ENCODE measurements at places on chromosomes 5 and 9. TPM values are rescaled to one million over a fixed set of nuclear protein-coding genes. Genes with fewer than 3 reads are reported as not detected.

IL33 gene
- 3.7 TPM for polyA plus RNA-seq

SH3GL2 gene
- polyA plus RNA-seq = 20.0 TPM

NR4A3 gene
- polyA plus RNA-seq = 0.34 TPM

PRR7 gene
- 1.6 TPM for polyA plus RNA-seq

PCDHGB2 gene
- polyA plus RNA-seq = not detected

NKD2 gene
- polyA plus RNA-seq = 7.9 TPM

PSAT1 gene
- polyA plus RNA-seq = 141 TPM

TXNDC8 gene
- not detected for polyA plus RNA-seq

MARCOL gene
- polyA plus RNA-seq = not detected

MPDZ gene
- polyA plus RNA-seq = 18.5 TPM

BSPRY gene
- polyA plus RNA-seq = 18.0 TPM

PLPP7 gene
- polyA plus RNA-seq = 5.5 TPM

PTPDC1 gene
- 2.8 TPM for polyA plus RNA-seq

SNX2 gene
- 75.8 TPM for polyA plus RNA-seq

CAMK2A gene
- polyA plus RNA-seq = 0.90 TPM

ATG12 gene
- 26.3 TPM for polyA plus RNA-seq

SURF2 gene
- polyA plus RNA-seq = 61.2 TPM

FUT7 gene
- polyA plus RNA-seq = not detected

SETX gene
- polyA plus RNA-seq = 16.1 TPM

ITK gene
- polyA plus RNA-seq = 0.11 TPM

PRRX2 gene
- polyA plus RNA-seq = 2.3 TPM

PDE8B gene
- polyA plus RNA-seq = 3.7 TPM

NMUR2 gene
- polyA plus RNA-seq = 0.30 TPM

C6 gene
- polyA plus RNA-seq = 5.2 TPM

CCDC180 gene
- 3.8 TPM for polyA plus RNA-seq

PANK3 gene
- polyA plus RNA-seq = 7.7 TPM

HBEGF gene
- 6.0 TPM for polyA plus RNA-seq

PTGDS gene
- 709 TPM for polyA plus RNA-seq

POU5F2 gene
- not detected for polyA plus RNA-seq

UBAC1 gene
- polyA plus RNA-seq = 52.6 TPM

TAS2R1 gene
- not detected for polyA plus RNA-seq

SAXO1 gene
- polyA plus RNA-seq = not detected

CORO2A gene
- polyA plus RNA-seq = 0.90 TPM

PAEP gene
- polyA plus RNA-seq = not detected

NMRK1 gene
- polyA plus RNA-seq = 67.8 TPM

ARID3C gene
- not detected for polyA plus RNA-seq

SHISAL2B gene
- polyA plus RNA-seq = not detected

DNM1 gene
- 7.3 TPM for polyA plus RNA-seq

SLCO6A1 gene
- not detected for polyA plus RNA-seq

NXNL2 gene
- 4.9 TPM for polyA plus RNA-seq

ARSI gene
- polyA plus RNA-seq = 1.1 TPM

AGXT2 gene
- polyA plus RNA-seq = 215 TPM

Measured in kidney (tissue), 22 donors.